Fibroblast of skin of left biceps (primary cell): ENCODE measurements at places on chromosomes 7 and 10.
A peak's percentile ranks its signal among the peaks of the same experiment; 100 is the strongest.

- no peak for DNase-seq
Measured at GRCh38 chr7:105803429-105803736, 73.0 kb downstream of the ATXN7L1 start.

GRCh38 chr7:117362294-117362888 is 39.5 kb upstream of the WNT2 start:
- no peak for DNase-seq

- no peak for DNase-seq
Measured at GRCh38 chr10:5981529-5981928, 4.2 kb upstream of the IL15RA start.

DNA sequence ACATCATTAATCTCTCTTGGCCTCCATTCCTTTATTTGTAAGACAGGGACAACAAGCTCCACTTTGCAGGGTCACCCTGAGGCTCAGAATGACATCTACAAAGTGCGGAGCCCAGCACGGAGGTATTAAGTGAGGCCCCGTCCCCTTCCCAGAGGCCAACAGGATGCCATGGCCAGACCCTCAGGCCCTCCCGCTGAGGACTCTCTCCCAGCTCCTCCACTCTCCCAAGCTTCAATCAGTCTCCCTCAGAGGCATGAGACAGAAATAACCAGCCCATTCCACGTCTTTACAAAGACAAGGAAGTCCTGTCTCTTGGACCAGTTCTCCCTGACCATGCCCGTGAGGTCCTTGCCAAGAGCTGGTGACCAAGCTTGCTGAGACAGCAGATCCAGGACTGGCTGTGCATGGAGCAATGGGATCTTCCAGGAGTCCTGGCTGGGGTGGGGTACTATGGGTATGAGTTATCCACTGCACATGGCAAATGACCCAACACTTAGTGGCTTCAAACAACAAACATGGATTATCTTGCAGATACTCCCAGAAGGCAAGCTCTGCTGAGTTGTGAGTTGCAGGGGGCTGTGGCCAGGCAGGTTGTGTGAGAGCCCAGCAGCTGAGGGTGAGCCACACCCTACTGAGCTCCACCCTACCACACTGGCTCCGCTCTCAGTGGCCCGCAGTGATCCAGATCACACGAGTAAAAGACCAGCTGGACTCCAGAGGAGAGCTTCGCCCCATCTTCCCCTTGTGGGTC is 4.3 kb upstream of the PPIF start:
- no peak for DNase-seq

GRCh38 chr10:63697956-63698786 is 177.0 kb downstream of the REEP3 start:
- DNase-seq = no peak

- DNase-seq = no peak
Measured at GRCh38 chr10:101230183-101230917, 1.1 kb upstream of the LBX1 start.

DNA sequence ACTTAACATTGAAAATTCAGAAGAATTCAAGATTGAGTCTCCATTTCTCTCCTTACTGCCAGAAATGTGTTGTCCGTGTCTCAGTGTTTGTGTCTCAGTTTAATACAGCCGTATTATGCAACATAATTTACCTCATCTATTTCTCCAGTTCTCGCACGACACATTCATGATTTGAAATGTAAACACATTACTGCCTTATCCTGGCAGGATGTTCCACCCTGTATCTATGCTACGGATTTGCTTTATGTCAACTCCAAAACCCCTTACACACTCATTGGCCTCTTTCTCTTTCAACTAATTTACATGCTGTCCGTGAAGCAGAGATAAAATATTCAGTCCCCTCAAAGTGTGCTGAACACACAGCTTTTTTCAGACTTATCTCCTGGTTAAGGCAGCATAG is 653.7 kb upstream of the SEMA3D start:
- DNase-seq = no peak

DNA sequence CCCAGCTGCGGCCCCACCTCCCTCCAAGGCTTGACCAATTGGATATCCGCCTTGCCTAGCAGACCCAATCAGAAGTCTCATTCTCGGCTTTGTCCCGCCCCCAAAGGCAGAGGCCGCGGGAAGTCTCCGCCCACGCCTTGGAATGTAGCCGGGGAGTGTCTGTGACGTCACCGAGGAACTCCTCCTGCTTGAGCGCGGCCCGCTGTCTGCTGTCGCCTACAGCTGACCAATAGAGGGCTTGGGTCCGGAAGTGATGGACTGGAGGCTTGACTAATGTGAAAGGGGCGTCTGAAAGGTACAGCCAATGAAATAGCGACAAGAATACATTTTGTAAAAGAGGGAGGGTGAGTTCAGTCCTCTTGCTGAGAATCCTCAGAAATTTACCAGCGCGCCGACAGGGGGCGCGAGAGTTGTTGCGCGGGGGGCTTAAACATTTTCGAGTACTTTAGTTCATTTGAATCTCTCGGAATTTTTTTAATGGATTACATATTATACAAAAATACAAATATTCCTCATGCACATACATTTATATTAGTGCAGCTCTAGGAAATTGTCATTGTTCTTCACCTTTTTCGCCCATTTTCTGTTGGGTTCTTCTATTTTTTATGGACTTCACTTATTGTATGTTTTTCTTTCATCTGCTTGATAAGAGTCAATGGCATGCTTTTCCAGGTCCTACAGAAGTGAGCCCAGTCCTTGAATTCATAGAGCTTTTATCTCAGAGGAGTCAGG is 376 bp upstream of the CREB3L2 start:
- peak; percentile 100 for DNase-seq

GRCh38 chr10:117688358-117688757 is 145.8 kb downstream of the EMX2 start:
- DNase-seq = no peak

- DNase-seq = no peak
Measured at GRCh38 chr7:120990468-120991118, 2.1 kb downstream of the CPED1 start.

- DNase-seq = no peak
Measured at GRCh38 chr7:121244120-121244870, 84.5 kb upstream of the WNT16 start.
